G401 (cell line): ENCODE measurements at places on chromosomes 6 and 20.

- no peak for DNase-seq
Measured at GRCh38 chr6:133548423-133549159, 307.4 kb downstream of the EYA4 start.

DNA sequence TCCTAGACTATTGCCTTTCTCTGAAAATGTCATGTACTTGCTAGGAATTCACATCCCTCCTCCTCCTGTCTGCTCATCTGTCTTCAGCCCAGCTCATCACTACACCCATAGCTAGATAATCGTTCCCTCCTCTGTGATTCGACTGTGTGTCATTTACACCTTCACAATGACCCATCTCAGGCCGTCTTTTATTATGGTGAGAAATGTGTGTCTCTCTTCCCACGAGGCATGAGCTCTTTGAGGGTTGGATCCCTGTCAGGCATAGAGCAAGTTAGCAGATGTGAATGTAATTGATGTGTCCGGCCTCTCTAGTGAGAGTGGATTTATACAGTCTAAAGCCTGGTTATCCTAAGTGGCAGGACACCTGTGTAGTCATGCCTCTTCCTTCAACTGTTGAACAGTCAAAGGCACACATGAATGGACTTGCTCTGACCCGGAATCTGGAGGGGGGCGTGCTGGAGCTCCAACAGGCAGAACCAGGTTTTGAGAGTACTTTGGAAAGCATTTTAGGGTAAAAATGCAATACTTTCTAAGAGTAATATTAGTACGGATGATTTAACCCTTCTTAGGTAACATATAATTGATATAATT, 182.1 kb downstream of the UTRN start:
- DNase-seq = no peak

DNA sequence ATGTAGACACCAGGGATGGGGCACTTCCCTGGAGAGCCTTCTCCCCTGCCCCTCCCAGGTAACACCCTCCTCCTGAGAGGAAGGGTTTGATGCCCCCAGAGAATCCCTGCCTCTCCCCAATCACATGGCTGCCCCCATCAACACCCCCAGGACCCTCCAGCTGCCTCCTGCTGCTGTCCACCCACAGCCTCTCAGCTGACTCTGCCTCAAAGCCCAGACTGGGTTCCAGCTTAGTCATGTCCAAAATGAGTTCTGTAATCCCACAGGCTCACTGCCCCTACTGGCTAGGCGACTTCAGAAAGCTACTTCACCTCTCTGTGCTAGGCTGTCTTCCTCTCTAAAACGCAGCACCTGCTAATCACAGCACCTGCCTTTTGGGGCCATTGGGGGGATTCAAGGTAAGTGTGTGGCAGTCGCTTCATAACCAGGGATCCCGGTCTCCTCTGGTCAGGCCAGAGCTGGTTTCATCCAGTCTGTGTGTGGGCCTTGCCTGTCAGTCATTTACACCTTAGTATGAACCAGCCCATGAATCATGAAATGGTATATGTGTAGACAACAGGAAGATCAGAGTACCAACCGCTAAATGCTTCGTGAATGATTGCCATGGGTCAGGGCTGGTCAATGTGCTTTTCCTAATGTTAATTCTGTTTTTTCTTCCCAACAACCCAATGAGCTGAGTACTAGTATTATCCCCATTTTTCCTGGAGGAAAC, 40.4 kb downstream of the TFEB start:
- no peak for DNase-seq

DNA sequence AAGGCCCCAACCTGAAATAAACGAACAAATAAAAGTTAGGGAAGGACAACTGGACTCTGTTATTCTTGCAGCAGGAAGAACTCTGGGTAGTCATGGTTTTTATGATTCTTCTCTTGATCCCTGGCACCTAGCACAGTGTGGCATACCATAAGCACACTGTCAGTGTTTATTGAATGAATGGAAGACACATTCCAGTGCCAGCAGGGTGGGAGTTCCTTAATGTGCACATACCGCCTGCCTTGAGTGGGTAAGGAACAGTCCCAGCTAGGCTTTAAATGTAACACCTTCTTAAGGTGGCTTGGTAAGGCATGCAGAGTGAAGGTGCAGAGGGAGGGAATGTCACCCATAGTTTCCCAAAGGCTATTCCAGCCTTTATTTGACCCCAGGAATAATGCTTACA, 162.9 kb upstream of the CEP162 start:
- DNase-seq = no peak

- DNase-seq = peak; percentile 46
Measured at GRCh38 chr6:79546186-79546585, 9.0 kb upstream of the LCA5 start.

- DNase-seq = no peak
Measured at GRCh38 chr20:10385850-10386544, 48.0 kb downstream of the MKKS start.

GRCh38 chr6:73169633-73170032, 55.7 kb downstream of the KHDC1L start:
- no peak for DNase-seq

- no peak for DNase-seq
Measured at GRCh38 chr20:59250293-59250692, 50.1 kb upstream of the EDN3 start.

GRCh38 chr6:37042150-37042549, 36.7 kb downstream of the FGD2 start:
- DNase-seq = no peak

GRCh38 chr6:117444600-117444999, 18.9 kb upstream of the ROS1 start:
- no peak for DNase-seq
